ENCODE measurements at places on chromosomes 2 and 18. TPM values are rescaled to one million over a fixed set of nuclear protein-coding genes. Genes with fewer than 3 reads are reported as not detected.

DNA sequence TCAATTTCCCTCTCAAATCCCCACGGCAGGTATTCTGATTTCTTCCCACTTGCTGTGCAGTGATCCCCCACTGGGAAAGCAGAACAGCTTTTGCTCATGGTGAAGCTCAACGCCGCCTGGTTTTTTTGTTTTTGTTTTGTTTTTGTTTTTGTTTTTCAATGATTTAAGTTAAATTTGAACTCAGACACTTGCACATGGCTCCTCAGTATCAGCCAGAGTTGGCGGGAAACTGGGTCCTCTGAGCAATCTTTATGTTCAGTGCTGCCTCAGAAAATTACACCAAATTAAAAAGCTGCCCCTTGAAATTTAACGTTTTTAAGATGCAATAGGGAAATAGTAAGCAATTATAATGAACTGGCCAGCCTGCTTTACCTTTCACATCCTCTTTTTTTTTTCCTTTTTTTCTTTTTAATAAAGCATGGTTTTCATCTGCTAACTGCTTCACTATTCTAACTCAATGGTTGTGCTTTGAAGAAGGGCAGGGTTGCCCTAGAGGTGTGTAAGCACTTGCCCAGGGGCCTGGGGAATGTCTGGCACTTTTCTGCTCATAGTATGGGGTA lies 277.0 kb upstream of the HNRNPA3 start:
- no peaks in the 10 kb centered on the region for H3K36me3 ChIP-seq
- no peaks in the 10 kb centered on the region for H3K27me3 ChIP-seq
- peaks cover 4% of the 10 kb centered on the region for H3K4me1 ChIP-seq
- no peak for DNase-seq

DNA sequence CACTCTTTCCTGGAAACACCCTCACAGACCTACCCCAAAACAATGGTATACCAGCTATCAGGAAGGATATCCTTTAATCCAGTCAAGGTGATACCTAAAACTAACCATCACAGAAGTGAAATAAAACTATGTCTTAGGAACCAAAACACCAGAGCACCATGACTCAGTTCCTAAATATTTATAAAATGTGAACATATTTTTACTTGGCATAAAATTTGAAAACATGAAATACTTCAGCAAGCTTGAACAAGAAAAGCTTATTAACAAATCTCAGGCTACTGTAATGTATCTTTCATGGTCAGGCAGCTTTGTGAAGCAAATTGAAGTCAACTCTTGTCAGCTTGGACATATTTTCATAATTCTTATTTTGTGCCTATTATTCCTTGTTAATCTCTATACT lies 440.8 kb upstream of the CDH20 start:
- no peak for DNase-seq
- H3K27me3 ChIP-seq = no peaks in the 10 kb centered on the region
- no peaks in the 10 kb centered on the region for H3K4me1 ChIP-seq
- H3K36me3 ChIP-seq = no peaks in the 10 kb centered on the region

- no peak for DNase-seq
- no peak overlapping the region for H3K27ac ChIP-seq
- peaks cover 6% of the 10 kb centered on the region for H3K4me1 ChIP-seq
- H3K27me3 ChIP-seq = no peaks in the 10 kb centered on the region
These were observed 22.1 kb downstream of the TTLL4 start for GRCh38 chr2:218732761-218733158.

DNA sequence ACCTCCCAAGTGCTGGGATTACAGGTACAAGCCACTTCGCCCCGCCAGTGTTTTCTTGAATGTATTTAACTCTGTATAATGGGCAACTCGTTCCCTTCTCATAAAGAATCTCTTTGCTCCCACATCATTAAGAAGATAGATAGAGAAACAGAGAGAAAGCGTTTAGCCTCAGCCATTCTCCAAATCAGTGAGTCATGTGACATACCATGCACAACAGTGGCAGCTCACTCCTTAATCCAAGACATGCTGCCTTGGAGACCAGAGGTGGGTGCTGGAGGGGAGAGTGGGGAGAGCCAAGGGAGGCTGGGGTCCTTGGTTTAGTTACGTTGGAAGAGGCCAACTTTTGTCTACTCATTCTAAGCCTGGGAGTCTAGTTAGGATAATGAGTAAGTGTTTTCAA lies 54.7 kb downstream of the TGIF1 start:
- H3K4me1 ChIP-seq = peaks cover 3% of the 10 kb centered on the region
- no peaks in the 10 kb centered on the region for H3K36me3 ChIP-seq
- H3K27ac ChIP-seq = no peak overlapping the region
- H3K27me3 ChIP-seq = peaks cover 12% of the 10 kb centered on the region
- no peak for DNase-seq

DNA sequence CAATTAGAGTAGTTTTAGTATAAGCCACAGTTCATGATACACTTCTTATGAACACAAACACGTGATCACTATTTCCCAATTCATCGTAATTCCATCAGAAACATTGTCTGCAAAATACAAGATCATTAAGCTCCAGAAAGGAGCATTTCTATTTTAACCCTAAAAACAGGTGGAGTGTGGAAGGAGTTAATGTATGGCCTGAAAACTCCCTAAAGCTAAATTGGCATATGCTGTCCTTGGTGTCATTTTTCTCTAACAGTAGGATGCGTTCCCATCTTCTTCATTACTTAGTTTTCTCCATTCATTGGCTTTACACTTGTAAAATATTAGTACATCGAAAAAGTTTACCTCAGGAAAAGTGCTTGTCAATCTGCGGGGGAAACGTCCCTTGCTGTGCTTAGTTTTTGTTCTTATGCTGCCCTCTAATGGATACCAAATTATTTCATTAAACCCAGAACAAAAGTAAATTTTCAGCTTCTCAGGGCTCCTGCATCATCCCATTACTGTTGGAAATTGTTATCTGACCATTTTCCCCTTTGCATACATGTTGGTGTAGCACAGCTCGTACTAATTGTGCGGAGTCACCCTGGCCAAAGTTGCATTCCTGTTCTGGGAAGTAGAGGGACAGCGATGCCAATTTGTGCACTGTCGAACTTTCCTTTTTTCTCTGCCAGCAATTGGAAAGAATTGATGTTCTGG lies 153.4 kb downstream of the GPD2 start:
- no peak overlapping the region for H3K27ac ChIP-seq
- DNase-seq = no peak
- H3K36me3 ChIP-seq = peaks cover 2% of the 10 kb centered on the region

DNA sequence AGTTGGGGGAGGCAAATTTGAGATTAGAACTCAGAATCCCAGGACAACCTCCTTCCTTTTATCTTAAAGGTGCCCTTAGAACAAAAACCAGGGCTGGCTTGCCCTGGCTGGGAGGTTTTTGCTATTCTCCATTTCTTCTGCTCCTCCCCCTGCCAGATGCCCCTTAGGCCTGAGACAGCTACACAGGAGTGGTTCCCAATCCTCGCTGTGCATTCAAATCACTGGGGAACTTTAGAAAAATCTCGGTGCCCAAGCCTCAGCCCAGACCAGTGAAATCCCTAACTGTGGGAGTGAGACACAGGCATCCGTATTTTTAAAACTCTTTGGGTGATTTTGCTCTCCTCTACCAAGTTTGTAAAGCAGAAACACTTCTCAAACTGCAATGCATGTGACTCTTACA lies 38.8 kb downstream of the LBH start:
- no peak overlapping the region for H3K4me3 ChIP-seq
- peaks cover 34% of the 10 kb centered on the region for H3K4me1 ChIP-seq
- H3K27ac ChIP-seq = no peak overlapping the region
- DNase-seq = no peak
- no peaks in the 10 kb centered on the region for H3K36me3 ChIP-seq

CXCR2 gene
- 24.3 TPM for total RNA-seq

CAPN14 gene
- total RNA-seq = 0.33 TPM

POU3F3 gene
- total RNA-seq = not detected

CPLX4 gene
- total RNA-seq = not detected

ALLC gene
- not detected for total RNA-seq

NT5DC4 gene
- total RNA-seq = not detected

NYAP2 gene
- total RNA-seq = 0.14 TPM

NBEAL1 gene
- 12.9 TPM for total RNA-seq

SERPINB11 gene
- total RNA-seq = not detected

C2orf78 gene
- total RNA-seq = not detected

Data from natural killer cell (primary cell).